ENCODE measurements at places on chromosomes 3 and 15.

DNA sequence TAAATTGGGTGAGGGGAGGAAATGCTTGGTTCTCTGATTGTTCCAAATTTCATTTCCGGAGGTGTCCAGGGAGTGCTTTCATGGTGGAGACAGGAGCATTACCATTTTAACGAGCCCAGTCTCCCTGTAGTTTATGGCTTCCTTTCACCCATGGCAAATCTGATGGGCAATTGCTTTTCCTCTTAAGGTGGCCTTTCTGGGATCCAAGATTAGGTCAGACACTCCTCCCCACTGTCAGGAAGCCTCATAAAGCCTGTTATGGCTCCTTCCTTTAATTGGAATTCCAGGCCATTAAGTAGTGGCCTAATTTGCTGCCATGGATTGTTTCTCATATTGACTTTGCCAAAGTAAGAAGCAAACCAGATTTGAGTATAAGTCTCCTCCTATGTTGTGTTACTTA, 157.8 kb downstream of the PDCD6IP start:
- DNase-seq: peak; percentile 60

GRCh38 chr15:23647421-23648370, at the start of gene MAGEL2:
Gene MAGEL2, minus strand, starts transcription at chr15:23647867. Its CDS starts 125 bp downstream, at chr15:23647742.
- DNase-seq: no peak

- DNase-seq: no peak
These were observed 4.7 kb upstream of the BNC1 start for GRCh38 chr15:83289160-83289559.

- no peak for DNase-seq
These were observed 104.9 kb upstream of the MANF start for GRCh38 chr3:51280176-51280575.

DNA sequence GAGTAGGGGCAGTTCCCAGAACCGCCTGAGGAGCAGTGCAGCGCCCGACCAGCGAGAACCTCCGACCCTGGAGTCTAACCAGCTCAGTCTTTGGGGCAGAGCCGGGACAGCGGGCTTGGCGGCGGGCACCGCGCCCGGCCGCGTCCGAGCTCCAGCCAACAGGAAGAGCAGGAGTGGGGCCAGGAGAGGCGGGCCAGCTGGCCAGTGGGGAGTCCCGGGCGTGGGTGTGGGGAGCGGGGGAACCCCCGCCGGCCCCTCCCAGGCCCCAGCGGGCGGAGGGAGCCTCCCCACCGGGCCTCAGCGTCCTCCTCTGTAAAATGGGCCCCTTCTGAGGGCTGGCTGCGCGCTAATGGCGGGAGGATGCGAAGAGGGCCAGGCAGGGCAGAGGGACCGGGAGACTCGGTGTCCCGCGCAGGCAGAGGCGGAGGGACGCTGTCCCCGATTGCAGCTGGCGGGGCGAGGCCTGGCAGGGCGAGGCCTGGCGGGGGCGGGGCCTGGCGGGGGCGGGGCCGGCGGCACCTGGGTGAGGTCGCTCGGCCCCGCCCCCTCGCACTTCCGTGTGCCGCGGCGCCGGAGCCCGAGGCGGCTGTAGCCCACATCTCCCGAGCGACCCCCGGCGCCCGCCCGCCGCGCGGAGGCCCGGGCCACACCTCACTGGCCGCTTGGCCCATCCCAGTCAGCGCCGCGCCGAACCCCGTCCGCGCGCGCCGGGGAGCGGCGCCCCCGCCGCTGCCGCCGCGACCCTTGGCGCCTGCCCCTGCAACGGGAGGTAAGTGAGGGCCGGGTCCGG, at the start of gene PRKCD:
PRKCD (plus strand) TSS at position 550 of the 790 bp plus-strand sequence. CDS start 17,214 bp downstream, outside the sequence.
- DNase-seq: no peak

- no peak for DNase-seq
These were observed 57.8 kb downstream of the RIOX2 start for GRCh38 chr3:97914388-97914787.

- DNase-seq: no peak
These were observed 293.5 kb downstream of the UACA start for GRCh38 chr15:70469651-70470555.

DNA sequence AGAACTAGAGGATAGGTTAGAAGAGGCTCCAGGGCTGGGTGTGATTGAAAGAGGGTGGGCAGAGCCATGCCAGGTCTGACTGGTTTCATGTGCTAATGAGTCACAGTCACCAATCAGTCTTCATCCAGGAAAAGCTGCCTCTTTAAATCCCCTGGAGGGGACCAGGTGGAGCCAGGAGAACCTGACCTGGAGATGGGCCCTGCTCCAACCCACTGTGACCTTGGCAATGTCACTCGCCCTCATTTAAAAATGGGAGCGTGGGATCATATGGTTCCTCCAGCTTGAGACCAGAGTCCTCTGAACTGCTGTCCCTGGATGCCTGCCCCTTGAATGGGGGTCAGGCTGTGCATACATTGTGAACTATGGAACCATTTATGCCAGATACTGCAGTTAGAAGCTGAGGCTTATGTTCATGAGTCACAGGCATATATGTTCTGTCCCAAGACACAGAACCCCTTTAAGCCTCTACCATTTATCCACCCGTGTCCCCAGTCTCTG, 23.0 kb downstream of the HES1 start:
- no peak for DNase-seq

GRCh38 chr3:188518835-188519452, 365.0 kb downstream of the LPP start:
- no peak for DNase-seq
